GM06990 (cell line): ENCODE measurements at places on chromosomes 5 and 9.

GRCh38 chr5:6423327-6424109 lies 25.1 kb upstream of the UBE2QL1 start:
- DNase-seq = no peak

DNA sequence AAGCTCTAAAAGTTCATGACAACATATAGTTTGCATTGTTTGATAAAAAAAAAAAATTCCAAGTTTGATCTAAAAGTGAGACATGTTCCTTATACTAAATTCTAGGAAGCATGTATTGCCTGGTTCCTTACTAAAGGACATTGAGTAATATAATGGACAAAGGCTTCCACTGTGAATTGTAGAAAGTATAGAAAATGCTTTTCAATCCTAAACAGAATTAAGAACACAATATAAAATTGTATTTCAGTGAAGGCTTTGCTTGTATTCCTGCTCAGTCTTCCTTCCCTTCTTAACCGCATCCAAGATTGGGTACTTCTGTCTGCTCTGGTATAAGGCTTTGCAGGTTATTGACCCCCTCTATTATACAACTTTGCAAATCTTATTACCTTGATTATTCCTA lies 2.4 kb downstream of the RECK start:
- DNase-seq = no peak

DNA sequence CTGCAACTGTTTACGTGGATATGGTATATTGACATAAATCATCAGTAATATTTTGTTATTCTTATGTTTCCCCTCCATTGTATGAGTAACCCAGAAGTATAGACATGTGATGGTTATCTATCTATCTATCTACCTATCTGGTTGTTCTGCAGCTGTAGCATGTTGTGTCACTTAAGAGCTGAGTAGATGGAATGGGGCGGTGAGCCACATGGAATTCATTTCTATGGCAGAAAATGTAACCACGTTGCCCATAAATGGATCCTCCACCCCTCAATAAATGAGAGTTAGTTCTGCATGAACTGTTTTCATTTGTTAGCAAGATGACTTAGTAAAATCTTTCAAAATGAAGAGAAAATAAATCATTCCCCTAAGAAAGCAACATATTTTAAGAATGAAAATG lies 553.2 kb downstream of the MAT2B start:
- DNase-seq = no peak

DNA sequence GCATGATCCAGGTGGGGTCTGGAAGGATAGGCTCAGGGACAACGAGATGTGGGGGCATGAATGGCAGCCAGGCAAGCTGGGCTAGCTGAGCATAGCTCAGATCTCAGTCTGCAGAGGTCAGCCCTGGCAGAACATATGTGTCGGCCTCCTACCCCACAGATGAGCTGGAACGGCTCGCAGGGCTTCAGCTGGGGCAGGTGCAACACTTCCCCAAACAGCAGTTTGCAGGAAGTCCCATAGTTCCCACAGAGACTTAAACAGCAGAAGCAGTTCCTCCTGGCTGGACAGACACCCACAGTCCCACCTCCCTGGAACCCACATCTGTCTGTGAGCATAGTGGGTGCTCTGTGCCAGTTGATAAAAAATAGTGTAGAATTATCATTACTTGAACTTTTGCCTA lies 404.6 kb downstream of the GADD45G start:
- no peak for DNase-seq

- DNase-seq = no peak
These were observed 94.2 kb downstream of the MUSK start for GRCh38 chr9:110762783-110763182.

DNA sequence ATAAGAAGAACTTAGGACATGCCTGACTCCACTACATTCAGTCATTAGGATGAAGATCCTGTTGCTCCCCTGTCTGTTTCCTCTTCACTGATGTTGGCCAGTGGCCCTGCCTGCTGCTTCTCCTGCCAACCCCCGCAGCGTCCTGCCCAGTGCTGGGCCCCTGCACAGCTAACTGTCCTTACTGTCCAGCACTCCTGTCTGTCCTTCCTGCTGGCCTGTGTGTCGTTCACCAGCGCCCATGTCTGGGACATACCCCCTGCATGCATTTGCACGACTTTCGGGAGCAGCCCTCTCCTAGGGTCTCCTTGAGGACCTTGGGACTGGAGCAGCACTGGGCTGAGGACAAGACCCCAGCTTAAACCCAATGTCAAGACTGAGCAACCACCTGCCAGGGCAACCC lies 547.6 kb downstream of the BNC2 start:
- no peak for DNase-seq

DNA sequence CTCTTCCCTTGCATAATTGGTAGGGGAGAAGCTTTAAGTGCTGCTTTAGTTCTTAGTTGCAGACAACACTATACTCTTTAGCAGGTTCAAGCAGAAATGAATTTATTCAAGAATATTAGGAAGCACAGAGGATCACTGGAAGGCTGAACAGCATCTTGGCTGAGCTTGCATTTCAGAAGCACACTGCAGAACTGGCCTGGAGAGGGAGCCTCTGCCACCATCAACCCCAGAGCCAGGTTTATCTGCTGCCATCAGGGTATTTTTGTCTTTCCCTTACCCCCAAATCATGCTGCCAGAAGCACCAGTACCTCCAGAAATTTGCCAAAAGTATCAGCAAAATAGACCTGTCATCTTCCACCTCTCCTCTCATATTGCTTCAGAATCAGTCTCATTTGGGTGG lies 440.7 kb downstream of the DMAC1 start:
- DNase-seq = no peak
